Stimulated activated CD8-positive, alpha-beta memory T cell treated with anti-CD3 and anti-CD28 coated beads, Interleukin-4, amount 100 ng/mL, for 1 hour (primary cell): ENCODE measurements at places on chromosomes 13 and 19.
A peak's percentile ranks its signal among the peaks of the same experiment; 100 is the strongest.

DNA sequence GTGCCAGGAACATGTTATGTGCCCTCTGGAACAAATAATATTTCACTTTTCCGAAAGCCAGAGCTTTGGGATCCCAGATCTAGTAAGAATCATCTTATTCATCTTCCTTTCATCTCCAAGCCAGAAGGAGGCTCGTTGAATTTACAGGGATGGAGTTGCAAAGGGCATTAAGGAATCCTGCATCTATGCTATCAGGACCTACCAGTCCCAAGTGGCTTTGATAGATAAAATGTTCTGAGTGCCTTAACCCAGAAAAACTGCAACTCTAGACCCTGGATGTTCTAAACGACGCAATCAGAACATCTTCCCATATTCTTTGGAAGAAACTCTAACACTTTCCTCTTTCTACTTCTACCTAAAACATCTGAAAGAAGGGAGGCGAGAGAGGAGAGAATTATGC is 9.2 kb upstream of the EDDM13 start:
- DNase-seq = no peak

GRCh38 chr13:111409413-111409812 is 89.0 kb downstream of the TEX29 start:
- no peak for DNase-seq

GRCh38 chr19:32173836-32174235 is 171.6 kb upstream of the ZNF507 start:
- no peak for DNase-seq

GRCh38 chr19:16041299-16041990 is 34.9 kb upstream of the TPM4 start:
- DNase-seq = peak; percentile 54

DNA sequence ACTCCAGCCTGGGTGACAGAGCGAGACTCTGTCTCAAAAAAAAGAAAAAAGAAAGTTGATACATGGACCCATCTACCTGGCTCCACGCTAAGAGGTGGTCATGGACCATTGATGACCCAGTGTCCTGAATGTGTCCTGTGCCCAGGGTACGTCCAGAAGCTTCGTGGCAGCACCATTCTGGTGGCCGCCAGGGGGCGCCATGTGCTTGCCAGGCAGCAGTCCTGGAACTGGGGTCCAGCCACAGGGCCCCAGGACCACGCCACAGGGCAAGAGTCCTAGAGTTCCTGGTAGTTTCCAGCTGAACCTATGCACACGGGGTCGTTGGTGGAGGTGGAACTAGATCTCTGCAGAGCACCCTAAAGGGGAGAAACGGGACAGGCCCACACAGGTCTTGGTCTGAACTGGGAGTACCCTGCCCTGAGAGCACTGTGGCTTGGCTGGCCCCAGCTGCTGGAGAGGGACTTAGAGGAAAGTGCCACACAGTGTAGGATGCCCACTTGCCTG is 19.9 kb upstream of the FBXO27 start:
- peak; percentile 47 for DNase-seq

- DNase-seq = no peak
Measured at GRCh38 chr13:80530191-80530590, 189.3 kb upstream of the SPRY2 start.

DNA sequence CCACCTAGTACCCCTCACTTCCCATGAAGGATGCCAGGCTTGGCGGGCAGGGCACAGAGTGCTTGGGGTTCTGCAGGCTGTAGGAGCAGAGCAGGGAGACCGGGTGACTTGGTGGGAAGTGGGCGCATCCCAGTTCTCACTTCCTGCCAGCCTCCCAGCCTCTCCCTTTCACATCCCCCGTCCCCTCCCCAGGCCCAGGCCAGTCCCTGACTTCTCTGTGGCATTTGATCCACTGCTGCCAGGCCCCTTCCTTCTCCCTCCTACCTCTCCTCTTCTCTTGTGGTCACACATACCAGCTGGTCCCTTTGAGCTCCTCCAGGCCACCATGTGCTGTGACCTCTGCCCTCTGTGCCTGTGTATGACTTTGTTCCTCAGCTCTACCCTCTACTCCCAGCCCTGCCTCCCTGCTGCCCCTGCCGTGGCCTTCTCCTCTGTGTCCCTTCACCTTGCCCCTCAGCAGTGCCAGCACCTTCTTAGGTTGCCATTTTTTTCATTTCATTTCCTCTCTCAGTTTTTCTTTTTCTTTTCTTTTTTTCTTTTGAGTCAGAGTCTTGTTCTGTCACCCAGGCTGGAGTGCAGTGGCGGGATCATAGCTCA is 19.5 kb downstream of the MYO1F start:
- no peak for DNase-seq

DNA sequence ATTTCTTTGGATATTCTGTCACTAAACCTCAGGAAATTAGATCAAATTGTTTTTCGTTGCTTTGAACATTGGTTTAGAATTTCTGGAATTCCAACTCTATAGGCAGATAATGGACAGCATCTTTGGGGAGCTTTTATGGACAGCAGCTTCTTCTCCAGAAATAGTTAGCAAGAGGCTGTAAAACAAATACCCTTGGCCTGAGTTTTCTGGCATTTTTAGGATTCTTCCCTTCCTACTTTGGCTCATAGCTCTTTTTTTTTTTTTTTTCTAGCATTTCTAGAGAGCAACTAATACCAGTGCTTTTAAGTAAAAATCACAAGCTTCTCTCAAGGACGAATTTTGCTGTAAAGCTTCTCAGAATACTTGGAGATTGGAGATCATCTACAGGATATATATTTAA is 169.8 kb upstream of the SPRY2 start:
- no peak for DNase-seq

- DNase-seq = no peak
Measured at GRCh38 chr13:111944171-111944583, 122.8 kb upstream of the SOX1 start.

DNA sequence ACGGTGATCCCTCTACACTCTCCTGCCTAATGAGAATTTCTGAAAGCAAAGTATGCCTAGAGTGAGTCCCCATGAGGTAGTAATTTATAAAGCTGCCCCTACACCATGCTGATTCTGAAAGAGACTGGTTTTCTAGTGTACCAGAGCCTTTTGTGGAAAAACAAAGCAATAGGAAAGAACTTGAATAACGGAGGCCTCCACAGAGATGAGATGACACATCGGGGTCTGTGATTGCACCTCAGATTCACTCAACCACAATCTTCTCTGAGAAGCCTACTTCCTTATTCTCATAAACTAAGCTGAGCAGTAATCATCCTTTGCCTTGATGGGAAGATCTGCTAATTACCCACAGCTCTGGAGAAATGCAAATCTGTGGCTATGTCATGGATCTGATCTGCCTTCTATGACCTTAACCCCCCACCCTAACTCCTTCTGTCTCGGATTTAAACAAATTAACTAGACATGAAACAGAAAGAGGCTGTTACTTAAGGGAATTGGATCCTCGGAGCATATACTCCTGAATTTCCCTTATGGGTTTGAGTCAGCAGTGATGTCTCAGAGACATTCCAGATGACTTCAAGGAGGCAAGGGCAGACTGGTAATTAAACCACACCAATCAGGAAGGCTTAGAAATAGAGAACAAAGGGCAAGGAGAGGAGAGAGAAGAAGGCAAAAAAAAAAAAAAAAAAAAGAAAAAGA is 128.0 kb downstream of the DCT start:
- no peak for DNase-seq

GRCh38 chr19:53394522-53394973 is 401 bp upstream of the ZNF765 start:
- DNase-seq = peak; percentile 0

- no peak for DNase-seq
Measured at GRCh38 chr13:80753866-80754265, 412.9 kb upstream of the SPRY2 start.

DNA sequence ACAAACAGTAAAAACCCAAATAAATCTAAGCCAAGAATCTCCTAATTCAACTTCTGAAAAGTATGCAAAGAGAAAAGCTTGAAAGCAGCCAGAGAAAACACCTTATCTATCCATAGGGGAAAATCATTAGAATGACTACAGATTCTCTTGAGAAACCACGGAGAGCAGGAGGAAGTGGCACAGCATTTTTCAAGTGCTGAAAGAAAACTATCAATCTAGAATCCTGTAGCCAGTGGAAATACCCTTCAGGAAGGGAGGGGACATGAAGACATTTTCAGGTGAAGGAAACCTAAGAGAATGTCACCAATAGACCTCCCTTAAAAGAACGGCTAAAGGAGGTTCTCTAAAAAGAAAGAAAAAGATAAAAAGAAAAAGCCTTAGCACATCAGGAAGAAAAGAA is 66.2 kb upstream of the XPO4 start:
- no peak for DNase-seq

DNA sequence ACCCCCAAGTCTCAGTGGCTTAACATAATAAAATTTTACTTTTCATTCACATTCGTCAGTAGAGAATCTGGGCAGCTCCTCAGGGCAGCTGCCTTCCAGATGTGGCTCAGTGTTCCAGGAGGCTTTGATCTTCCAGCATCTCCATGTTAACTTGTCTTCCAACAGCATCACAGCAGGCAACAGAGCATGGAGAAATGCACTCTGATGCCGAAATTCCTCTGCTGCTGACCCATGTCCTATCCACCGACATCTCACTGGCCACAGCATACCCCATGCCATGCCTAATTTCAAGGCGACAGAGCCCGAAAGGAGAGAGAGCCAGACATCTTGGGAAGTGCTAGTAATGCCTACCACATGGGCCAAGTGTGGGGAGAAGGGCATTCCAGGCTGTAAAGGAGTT is 64.9 kb upstream of the MEDAG start:
- DNase-seq = no peak

DNA sequence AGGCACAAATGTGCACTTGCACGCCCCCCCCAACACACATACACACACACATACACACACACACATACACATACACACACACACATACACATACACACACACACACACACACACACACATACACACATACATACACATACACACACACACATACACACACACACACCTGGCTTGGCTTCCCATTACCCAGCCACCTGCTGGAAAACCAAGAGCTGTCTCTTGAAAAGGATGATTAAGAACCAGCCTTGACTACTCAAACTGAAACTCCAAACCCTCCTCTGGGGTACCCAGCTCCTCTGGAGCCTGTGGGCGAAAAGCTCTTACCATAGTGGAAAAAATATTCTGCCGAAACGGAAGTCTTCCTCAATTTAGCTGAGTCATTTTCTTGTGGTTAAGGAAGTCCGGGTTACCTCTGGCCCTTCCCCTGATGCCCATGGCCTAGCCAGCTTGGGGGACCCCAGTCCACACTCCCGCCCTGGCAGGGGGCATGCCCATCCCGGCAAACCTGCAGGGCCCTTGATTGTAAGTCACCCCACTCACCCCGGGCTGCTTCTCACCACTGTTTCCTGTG is 21.9 kb downstream of the CEBPA start:
- no peak for DNase-seq

DNA sequence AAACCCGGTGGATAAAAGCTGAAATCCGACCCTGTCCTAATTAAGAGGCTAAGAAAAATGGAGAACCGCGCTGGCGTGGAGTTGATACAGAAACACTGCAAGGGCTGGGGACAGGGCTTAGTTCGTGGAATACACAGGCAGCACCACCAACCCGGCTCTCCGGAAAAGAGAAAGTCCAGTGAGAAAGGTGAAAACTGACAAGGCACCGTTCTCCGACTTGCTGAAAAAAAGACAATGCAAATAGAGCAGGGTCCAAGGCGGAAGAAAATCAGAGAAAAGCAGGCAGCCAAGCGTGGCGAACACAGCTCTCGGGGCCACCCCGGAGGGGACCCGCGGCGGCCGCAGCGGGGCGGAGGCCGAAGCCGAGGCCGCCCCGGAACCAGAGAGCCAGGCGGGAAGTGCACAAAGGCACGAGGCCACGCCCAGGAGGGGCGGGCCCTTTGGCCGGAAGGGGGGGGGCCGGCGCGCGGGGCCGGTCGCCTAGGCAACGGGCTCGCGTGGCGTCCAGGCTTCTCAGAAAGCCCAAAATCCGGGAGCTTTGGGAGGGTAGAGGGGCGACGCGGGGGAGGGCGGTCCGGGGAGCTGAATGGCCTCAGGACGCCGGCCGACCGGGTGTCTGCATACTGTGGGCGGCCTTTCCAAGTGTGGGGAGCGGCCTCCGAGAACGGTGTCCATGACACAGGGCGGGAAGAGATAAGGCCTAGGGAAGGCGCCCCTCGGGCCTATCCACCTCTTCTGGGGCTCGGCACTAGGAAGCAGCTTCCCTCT is 1.2 kb upstream of the ING1 start:
- DNase-seq = peak; percentile 77

- no peak for DNase-seq
Measured at GRCh38 chr13:30859326-30859725, 46.7 kb upstream of the MEDAG start.

- DNase-seq = no peak
Measured at GRCh38 chr19:11061952-11062351, 27.3 kb upstream of the LDLR start.

- no peak for DNase-seq
Measured at GRCh38 chr13:51729866-51730553, 74.0 kb downstream of the DHRS12 start.

DNA sequence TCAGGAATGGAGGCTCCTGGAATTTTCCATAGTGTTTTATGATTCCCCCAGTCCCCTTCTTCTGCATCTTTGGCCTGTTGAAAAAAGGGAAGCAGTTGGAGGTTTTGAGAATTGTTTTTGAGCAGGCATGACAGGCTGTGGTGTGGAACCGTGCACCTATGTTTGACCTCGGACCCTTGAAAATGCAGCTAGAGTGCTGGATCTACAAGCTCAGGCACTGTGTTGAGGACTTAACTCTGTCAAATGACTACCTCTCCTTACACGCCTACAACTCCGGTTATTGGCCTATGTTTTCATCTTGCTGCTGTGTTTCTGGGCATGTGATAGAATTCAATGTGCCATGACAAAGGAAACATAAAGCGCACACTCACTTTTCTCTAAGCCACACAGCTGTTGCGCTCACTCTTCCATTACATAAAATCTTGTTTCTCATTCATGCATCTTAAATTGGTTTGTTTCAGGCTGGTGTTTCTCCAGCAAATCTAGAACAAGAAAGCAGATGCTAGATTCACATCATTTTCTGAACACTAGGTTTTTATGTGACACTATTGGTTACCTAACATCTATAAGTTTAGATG is 616.6 kb downstream of the FGF9 start:
- no peak for DNase-seq

DNA sequence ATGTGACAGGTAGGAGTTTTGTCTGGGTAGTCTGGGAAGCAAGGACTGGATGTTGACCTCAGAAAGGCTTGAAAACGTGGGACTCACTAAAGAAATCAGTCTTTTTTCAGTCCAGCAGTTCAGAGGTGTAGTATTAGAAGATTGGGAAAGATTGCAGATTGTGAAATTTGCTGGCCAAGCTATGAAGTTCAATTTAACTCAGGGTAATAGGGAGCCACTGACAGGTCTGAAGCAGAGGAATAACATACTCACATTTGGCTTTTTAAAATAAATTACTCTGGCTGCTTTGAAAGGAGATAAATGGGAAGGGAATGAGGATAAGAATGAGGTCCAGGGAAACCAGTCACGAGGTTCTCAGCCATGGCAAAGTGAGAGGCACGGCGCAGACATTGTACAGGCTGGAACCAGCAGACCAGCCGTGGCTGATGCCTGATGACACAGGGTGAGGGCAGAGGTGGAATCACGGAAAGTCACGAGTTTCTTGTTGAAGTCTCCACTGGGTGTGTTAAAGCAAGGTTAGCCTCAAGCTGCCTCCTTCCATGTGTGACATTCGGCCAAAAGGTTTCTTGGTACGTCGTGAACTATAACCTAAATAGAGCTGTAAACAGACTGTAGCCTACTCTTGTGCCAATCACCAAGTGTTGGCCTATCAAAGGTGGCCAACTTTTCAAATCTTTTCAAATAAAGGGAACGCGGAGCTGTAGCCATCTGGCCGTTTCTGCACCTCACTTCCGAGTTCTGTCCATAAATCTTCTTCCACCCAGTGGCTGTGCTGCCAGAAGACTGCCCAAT is 377.6 kb downstream of the IRS2 start:
- DNase-seq = no peak

- no peak for DNase-seq
Measured at GRCh38 chr19:17772172-17772571, 20.9 kb downstream of the FCHO1 start.

- DNase-seq = no peak
Measured at GRCh38 chr19:32542477-32543108, 38.4 kb upstream of the PDCD5 start.
